ENCODE measurements at places on chromosomes 2 and 18.

- no peak for DNase-seq
These were observed 90.9 kb downstream of the ANKRD44 start for GRCh38 chr2:197219636-197220035.

- no peak for DNase-seq
These were observed 121.4 kb upstream of the COL5A2 start for GRCh38 chr2:189300916-189301315.

DNA sequence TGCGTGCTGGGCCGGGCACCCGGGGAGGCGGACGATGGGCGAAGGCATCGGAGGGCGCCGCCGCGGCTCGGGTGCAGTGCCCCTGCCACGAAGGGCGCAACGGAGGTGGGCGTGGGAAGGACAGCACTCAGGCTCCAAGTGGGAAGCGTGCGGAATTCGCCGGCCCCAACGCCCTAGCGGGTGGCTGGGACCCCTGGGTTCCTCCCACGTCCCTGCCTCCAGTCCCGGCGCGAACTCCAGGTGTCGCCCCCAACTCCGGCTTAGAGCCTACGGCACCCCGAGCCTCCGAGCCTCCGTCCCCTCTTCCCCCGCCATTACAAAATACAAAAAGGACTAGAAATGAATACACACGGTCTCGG lies 1.3 kb downstream of the CYP27C1 start:
- no peak for DNase-seq

DNA sequence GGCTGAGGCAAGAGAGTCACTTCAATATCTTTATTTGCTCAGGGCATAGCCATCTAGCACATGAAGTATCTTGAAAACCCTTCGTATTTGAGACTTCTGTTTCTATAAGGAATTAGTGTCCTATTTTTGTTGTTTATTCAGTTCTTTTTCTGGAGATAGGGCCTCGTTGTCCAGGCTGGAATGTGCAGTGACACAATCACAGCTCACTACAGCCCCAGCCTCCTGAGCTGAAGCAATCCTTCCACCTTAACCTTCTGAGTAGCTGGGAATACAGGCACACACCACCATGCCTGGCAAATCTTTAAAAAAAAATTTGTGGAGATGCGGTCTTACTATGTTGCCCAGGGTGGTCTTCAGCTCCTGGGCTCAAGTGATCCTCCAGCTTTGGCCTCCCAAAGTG lies 50.6 kb downstream of the PSMD14 start:
- DNase-seq: no peak

DNA sequence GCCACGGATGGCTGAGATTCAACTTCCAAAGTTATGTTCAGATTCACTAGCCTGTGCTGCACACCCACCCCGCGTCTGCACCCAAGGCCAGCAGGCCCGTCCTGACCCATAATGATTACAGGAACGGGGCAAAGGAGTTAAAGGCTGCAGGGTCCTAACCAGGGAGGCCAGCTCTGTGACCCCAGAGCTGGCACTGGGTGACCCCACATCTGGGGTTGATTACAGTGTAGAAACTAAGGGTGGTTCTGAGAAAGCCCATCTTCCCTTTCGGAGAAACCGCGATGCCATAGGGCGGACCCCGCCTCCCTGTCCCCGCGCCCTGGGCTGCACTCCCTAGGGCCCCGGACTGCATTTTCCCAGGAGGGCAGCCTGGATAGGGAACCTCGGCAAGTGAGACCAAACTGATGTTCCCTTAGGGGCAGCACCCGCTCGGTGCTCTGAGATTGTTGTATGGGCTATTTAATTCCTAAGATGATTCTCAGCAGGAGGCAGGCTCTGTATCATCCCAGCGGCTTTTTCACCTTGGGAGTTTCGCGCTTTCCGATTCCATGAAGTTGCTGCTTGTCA lies 2.2 kb upstream of the GPR148 start:
- no peak for DNase-seq

DNA sequence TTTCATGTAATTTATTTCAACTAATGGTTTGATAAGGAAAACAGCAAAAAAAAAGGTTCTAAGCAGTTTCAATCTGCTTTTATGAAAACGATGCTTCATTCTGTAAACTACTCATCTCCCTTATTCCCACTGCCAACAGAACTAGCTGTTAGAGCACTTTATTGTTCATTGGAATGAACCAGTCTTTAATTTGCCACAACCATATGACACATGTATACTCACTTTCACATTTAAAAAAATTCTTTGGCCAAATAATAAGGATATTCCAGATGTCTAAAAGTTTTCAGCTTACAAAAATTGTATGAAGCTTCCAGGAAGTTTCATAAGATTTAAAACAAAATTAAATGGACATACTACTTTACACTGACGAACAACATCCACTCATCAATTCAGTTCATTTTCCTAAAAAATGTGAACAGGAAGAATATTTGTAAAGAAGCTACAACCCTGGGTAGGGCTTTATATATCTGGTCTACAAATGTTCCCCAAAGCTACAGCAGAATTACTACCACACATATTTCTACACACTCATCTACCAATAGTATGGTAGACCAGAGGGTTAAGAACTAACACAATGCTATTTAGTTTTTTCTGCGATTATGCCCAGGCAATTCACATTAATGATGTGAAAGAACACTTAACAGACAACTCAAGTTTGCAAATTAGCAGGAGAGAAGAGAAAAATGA lies 37.7 kb downstream of the ZNF521 start:
- DNase-seq: no peak

GRCh38 chr18:78788161-78788560 lies 191.5 kb upstream of the SALL3 start:
- no peak for DNase-seq

DNA sequence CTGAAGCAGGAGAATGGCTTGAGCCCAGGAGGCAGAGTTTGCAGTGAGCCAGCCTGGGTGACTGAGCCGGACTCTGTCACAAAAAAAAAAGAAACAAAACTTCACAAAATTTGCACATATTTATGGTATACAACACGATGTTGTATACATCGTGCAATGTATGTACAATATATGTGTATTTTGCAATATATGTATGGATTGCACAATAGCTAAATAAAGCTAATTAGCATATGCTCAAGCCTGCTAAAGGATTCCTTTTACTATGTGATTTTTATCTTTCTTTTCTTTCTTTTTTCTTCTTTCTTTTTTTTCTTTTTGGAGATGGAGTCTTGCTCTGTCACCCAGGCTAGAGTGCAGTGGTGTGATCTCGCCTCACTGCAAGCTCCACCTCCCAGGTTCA lies 368.0 kb upstream of the FAM98A start:
- DNase-seq: no peak

- no peak for DNase-seq
These were observed 122.6 kb upstream of the SPRED2 start for GRCh38 chr2:65554765-65555591.

- no peak for DNase-seq
These were observed 1.1 kb downstream of the ZNF513 start for GRCh38 chr2:27379383-27379835.

GRCh38 chr2:178247250-178247649 lies 52.9 kb downstream of the OSBPL6 start:
- no peak for DNase-seq

GRCh38 chr2:174902506-174903263 lies 102.5 kb downstream of the CHN1 start:
- DNase-seq: no peak

- peak; percentile 74 for DNase-seq
These were observed 10.3 kb upstream of the FZD7 start for GRCh38 chr2:202023198-202023903.

DNA sequence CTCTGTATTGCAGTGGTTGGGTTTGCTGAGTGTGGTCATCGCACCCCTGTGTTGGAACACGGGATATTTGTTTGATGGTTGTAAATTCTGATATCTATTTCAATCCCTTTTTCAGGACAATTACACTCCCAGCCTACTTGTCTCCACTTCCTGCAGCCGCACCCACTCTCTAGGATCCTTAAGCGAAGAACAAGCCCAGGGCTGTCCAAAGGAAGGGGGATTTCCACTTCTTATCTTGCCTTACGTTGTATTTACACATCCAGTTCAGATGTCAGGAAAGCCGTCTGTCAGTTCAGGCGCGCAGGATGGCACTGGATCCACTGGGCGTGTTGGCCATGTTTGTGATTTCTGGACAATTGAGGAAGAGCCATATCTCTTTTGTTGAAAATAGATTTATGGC lies 834.5 kb upstream of the SALL3 start:
- no peak for DNase-seq

DNA sequence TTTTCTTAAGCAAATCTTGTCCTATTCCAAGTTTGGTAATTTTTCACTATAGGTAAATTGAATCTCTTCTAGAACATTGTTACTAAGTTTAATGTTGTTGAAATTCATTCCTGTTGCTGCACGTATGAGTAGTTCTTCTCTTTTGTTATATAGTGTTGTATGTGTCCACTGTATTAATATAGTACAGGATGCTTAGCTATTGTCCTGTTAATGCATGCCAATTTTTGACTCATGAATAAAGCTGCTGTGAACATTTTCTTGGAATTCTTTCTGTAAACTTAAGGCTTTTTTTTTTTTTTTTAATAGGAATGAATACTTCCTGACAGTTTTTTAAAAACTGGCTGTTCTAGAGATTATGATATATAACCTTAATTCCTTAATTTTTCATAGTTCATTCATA lies 326.9 kb downstream of the SLC4A3 start:
- DNase-seq: no peak

- DNase-seq: no peak
These were observed 89.0 kb downstream of the ZNF521 start for GRCh38 chr18:25262920-25263319.

DNA sequence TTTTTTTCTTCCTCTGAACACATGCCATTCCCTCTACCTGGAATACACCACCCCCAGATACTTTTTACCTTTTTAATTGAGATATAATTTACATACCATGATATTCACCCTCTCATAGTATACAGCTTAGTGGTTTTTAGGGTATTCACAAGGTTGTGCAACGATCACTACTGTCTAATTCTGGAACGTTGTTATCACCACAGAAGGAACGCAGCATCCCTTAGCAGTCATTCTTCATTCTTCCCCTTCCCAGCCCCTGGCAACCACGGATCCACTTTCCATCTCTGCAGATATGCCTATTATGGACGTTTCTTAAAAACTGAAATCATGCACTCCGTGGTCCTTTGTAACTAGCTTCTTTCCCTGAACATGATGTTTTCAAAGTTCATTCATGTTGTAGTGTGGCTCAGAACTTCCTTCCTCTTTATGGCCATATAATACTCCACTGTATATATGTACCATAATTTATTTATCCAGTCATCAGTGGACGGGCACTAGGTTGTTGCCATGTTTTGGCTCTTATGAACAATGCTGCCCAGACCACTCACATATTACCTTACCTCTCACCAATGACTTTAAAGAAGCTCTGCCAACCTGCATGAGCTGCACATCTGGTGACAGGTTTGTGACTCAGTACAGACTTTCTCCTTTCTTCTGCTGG lies 168.9 kb downstream of the CTIF start:
- DNase-seq: no peak

- DNase-seq: no peak
These were observed 89.6 kb downstream of the BCL2 start for GRCh38 chr18:63229971-63230370.

DNA sequence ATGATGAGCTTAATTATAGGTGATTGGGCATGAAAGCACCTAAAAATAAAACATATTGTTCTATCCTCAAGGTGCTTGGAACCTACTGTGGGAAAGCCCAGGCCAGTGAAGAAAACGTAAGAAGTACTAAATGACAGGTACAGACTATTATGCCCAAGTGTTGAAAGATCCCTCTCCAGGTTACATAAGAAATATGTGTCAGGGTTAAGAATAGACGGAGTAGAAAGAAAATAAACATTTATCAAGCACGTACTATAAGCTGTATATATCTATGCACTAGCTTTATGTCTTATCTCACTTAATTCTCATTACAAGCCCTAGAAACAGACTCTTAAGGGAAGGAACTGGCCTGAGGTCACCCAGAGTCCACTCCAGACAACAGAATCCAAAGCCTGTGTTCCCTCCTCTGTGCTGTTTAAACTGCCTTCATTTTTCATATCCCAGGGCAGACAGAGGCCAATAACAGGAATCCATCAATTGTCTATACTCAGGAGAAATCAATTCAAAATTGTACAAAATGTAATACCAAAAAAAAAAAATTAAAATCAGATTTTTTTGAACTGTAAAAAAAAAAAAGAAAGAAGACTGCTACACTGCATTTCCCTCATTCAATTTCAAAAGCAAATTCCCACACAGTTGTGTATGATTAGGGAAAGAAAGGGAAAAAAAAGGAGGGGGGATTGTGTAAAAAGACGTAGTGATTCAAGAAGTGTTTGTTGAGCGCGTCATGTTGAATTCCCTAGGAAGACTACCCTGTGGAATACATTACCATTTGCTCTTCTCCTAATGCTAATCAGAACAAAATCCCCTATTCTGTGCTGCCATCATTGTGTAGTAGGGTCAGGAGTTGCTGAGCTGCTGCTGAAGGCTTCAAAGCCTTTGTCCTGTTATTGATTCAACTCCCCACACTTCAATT lies 156.3 kb downstream of the IRS1 start:
- no peak for DNase-seq

DNA sequence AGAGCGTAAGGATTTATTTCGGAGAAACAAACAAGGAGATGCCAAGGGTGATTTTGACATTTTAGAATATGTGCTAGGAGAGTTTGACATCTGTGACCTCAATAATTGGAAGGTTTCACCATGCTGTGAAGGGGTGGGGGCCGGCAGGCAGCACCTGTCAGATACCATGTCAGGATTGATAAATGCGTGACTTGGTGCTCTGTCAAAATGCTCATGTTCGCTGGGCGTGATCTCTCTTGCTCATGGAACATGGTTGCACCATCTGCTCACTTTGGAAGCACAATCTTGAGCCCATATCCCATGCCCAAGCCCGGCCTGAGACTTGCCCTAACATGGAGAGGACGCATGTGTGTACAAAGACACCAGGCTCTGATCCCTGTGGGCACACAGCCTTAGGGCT lies 347.6 kb downstream of the RNF144A start:
- no peak for DNase-seq

GRCh38 chr2:24730481-24730880 lies 62.7 kb downstream of the PTRHD1 start:
- DNase-seq: no peak

DNA sequence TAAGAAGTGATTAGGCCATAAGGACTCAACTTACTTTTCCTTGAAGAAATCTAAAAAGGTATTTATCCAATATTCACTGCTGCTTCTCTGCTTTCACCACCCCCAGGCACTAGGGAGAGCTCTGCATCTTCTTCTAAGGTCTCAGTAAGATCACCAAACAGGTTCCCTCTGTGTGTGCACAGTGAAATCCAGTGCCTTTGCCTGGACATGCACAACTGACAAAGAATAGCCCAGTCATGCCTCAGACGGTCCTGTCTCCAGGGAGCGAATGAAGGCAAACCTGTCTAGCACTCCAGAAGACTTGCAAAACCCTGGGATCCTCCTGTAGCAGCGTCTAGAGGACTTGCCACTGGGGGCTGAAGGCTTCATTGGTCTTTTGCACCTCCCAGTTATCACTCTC lies 344.5 kb upstream of the LRATD1 start:
- peak; percentile 51 for DNase-seq
